Right ventricle myocardium inferior (tissue), 1 donor: ENCODE measurements at places on chromosomes 3 and 15. TPM values are rescaled to one million over a fixed set of nuclear protein-coding genes. Genes with fewer than 3 reads are reported as not detected.
A peak's percentile ranks its signal among the peaks of the same experiment; 100 is the strongest.

DNA sequence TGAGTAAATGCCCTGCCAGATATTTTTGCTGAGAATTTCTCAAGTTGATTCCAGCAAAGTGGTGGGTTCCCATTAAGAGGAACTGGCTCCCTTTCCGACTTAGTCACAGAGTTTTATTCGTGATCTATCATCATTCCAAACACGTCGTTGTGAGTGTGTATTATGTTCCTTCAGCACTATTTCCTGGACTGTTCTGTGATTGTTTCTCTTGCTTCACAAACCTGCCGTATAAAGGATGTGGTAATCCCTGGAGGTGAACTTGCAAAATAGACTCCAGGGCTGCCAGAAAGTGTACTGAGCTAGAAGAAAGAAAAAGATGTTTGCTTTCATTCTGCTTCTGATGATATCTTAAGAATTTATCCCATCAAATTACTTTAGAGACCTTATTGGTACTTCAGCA is 14.5 kb upstream of the CAPN3 start:
- no peak for DNase-seq

GRCh38 chr3:123696808-123697207 is 112.0 kb upstream of the HACD2 start:
- DNase-seq: no peak

ITIH4 gene
- total RNA-seq: 5.0 TPM

DNA sequence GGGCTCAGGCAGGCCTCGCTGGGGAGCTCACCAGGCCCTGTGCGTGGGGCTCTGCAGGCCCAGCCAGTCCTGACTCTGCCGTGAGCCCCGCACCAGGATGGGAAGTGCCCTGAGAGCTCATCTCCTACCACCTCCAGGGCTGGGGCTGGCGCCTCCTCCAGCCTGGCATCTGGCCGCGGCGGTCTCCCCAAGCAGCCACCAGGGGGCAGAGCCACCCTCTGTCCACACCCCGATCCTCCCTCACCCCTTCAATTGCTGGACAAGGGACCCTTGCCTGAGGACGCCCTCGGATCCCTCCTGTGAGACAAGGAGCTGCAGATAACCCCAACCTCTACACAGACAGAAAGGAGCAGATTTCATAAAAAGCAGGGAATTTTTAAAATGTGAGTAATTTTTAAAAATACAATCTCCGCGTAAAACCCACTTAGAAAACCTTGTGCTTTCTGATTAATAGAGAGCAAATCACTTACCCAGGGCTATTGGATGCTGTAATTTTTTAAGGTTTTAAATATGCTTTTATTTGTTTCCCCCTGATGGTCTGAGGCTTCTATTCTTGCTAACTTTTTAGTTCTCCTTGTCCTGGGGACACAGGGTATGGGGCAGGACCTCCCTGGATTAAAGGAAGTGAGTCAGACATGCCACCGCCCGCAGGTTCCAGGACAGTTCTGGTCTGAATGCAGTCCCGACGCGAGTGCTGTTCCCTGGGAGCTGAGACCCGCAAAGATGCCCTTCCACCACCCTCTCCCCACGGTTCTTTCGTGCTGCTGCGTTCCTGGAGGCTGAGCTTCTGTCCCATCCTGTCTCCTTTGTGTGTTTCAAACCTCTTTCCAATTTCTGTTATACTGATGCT is 52.3 kb upstream of the CHRNA7 start:
- DNase-seq: peak; percentile 78

GRCh38 chr15:74384566-74384880 is 17.1 kb upstream of the CYP11A1 start:
- DNase-seq: no peak

DNA sequence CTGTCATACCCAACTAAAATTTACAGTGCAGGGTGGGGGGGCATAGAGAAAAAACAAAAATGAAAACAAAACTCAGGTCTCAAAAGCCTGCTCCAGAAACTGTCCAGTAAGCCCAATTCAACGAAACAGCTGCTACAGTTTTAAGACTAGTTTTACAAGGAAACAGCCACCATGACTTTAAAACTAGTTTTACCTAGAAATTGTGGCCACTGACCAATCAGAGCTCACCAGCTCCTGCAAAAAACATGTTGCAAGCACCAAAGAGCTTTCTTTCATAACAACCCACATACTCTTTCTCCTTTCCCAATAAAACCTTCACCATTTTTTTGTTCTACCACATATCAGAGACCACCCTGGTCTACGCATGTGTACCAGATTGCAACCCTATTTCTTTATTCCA is 7.3 kb upstream of the CFAP91 start:
- no peak for DNase-seq

- DNase-seq: no peak
Observed at GRCh38 chr3:166243511-166243910, 406.3 kb upstream of the BCHE start.

DNA sequence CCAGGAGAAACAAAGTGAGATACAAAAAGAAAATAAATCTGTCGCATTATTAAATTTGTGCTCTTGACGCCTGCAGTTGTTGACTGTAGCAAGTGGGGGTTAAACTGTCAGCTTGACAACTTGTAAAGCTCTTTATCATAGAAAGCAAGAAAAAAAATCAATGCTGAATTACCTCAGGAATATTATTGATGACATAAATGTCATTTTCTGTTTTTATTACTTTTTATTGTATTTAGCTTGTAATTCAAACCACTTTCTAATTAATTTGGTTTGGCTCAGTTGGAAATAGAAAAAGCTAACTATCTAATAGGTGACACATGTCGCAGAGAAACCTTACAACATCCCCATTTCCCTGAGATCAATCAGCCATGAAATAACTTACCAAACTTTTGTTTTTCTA is 195.3 kb downstream of the CDIN1 start:
- DNase-seq: no peak

IL20RB gene
- 0.43 TPM for total RNA-seq

DNA sequence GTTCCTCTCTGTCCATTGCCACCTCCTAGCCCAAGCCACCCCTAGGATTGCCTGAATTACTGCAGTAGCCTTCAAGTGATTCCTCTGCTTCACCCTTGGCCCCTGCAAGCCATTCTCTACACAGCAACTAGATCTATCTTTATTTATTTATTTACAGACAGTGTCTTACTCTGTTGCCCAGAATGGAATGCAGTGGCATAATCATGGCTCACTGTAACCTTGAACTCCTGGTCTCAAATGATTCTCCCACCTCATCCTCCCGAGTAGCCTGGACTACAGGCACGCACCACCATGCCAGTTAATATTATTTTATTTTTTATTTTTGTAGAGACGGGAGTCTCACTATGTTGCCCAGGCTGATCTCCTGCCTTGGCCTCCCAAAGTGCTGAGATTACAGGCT is 1.9 kb upstream of the JAGN1 start:
- DNase-seq: no peak

DNA sequence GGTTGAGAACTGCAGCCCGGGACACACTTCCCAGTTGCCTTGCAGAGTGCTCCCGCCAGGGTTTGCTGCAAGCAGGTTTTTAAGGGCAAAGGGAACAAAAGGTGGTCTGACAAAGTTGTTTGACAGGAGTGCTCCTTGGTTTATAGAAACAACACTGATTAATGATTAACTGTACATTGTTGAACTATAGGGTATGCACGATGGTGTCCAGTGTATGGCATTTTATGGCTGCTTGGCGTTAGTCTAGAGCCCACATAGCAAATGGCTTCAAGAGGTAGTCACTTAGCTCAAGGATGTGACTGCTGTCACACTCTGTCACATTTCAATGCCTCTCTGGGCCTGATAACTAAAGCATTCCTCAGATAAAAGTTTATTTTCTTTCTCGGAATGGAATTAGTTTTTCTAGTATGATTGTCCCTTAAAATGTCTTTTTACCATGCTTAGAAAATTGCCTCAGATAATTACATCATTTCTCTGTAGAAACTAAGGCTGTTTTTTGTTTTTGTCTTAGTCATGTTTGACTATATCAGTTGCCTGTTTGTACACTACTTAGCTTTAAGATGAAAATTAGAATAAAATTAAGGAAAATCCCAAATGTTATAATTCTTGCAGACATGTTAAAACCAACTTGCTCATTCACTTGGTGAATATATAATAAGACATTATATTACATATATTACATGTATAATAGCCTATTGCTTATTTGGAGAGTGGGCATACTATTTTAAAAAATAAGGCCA is 61.3 kb upstream of the GATM start:
- DNase-seq: no peak

- DNase-seq: no peak
Observed at GRCh38 chr3:134003066-134003465, 26.7 kb downstream of the SLCO2A1 start.

FOXL2NB gene
- total RNA-seq: not detected

- DNase-seq: no peak
Observed at GRCh38 chr3:40876009-40876408, 323.3 kb upstream of the CTNNB1 start.

DNA sequence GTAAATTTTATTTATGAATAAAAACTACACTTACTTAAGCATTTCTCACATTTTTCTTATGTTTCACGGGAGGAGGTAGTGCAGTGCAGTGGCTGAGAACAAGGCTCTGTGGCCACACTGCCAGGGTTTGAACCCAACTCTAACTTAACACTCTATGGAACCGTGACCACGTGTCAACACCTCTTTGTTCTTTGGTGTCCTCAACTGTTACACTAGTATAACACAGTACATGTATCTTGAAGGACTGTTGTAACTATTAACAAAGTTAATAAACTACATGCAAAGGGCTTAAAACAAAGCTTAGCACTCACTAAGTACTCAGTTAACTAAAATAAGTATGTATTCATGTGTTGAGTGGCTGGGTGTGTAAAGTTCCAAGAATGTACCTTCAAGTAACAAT is 19.5 kb downstream of the CD47 start:
- DNase-seq: no peak

DNA sequence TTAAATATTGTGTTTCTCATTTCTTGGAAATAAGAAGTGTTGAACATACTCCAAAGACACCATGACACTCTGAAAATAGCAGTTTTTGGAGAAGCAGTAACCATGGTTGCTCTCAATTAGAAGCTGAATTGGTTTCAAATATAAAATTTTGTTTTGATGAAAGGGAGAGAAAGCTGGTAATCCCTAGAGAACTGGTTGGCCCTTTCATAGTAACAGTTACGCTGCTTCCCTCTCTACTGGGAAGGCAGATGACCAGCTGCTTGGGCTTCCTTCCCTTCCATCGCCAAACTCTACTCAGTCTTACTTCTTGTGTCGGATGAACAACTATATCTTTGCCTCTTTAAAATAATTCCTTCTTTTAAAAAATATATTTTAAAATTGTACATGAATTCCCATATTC is 19.2 kb downstream of the LARS2 start:
- DNase-seq: no peak

GRCh38 chr3:172658344-172659245 is 52.3 kb downstream of the NCEH1 start:
- no peak for DNase-seq

- no peak for DNase-seq
Observed at GRCh38 chr3:117963858-117964257, 1070.8 kb downstream of the IGSF11 start.

SPATA12 gene
- not detected for total RNA-seq
